ENCODE measurements at places on chromosomes 5 and 9.

DNA sequence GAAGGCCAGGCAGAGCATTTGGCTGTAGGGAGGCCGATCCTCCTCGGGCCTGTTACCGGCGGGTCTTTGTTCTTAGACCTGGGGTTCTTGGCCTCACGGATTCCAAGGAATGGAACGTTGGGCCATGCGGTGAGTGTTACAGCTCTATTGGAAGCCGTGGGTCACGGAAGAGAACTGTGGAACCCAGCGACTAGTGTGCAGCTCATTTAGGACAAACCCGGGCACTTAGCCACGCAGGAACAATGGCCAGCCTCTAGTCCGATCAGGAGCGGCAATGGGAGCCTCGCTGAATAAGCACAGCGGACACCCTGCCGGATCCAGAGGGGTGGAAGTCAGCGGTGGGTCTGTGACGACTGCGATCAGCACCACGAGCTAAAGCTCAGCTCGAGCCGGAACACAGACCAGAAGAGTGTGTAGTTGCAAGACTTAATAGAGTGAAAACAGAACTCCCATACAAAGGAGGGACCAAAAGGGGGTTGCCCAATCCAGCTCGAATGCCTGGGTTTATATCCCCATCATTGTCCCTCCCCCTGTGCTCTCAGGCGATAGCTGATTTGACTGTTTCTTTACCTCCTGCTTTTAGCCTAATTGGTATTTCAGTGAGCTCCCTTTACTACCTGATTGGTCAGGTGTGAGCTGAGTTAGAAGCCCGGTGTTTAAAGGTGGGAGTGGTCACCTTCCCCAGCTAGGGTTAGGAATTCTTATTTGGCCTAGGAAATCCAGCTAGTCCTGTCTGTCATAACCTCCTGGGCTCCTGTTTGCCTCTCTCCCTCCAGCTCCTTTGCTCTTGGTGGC, 53.7 kb upstream of the RPL26L1 start:
- no peak for DNase-seq

DNA sequence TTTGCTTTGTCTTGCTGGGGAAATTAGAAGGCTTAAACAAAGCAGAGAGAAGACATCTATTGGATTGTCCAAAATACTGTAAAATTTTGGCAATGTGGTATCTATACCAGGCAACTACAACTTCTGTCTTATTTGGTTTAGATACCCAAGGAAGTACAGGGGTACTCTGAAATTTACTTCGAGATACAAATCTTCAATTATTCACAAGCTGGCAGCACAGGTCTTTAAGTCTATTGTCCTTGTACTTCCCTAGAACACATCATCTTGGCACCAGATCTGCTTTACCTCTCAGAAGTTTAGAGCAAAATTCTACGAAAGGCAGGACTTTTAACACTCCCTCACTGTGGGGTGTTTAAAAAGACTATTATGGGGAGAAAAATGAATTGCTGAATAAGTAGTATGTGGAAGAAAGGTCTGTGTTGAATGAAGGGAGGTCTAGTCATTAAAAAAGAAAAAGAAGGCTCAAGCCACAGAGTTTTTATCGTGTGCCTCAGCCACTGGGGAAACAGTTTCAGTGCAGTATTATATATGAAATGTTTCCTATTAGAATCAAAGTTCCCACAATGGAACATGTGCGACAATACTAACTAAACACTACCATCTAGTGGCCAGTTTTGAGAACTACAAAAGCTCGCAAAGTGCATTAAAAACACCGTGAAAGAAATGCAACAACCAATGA, 93.7 kb downstream of the PDE4D start:
- no peak for DNase-seq

DNA sequence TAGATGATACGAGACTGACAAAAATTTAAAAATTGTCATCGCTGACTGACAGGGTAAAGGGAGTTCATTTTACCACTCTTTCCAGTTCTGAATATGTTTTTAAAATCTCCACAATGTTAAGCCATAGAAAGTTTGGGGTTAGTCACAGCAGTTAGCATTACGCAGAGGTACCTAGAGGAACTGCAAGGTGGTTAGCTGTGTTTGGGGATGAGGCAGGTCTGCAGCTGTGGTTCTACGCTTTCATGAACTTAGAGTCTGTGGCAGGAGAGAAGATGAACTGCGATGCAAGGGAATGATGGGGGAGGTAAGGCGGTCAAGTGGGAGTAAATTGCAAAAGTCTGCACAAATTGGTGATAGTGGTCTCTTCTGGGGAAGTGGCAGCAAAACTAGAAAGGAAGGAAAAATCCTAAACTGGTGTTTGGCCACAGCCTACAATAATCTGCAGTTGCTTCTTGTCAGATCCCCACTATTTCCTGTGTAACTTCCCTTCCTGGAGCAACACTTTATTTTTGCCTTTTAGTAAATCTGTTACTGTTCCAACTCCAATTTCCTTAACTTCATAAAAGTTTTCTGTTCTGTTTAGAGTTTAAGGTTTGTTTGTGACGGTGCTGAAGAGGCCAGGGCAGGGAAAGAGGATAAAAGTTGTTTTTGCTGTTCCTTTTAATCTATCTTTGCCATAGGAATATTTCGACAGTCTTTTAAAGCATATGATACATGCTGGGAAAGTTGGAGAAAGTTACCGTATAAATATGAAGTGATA, 38.6 kb upstream of the SNX2 start:
- DNase-seq, result no peak

DNA sequence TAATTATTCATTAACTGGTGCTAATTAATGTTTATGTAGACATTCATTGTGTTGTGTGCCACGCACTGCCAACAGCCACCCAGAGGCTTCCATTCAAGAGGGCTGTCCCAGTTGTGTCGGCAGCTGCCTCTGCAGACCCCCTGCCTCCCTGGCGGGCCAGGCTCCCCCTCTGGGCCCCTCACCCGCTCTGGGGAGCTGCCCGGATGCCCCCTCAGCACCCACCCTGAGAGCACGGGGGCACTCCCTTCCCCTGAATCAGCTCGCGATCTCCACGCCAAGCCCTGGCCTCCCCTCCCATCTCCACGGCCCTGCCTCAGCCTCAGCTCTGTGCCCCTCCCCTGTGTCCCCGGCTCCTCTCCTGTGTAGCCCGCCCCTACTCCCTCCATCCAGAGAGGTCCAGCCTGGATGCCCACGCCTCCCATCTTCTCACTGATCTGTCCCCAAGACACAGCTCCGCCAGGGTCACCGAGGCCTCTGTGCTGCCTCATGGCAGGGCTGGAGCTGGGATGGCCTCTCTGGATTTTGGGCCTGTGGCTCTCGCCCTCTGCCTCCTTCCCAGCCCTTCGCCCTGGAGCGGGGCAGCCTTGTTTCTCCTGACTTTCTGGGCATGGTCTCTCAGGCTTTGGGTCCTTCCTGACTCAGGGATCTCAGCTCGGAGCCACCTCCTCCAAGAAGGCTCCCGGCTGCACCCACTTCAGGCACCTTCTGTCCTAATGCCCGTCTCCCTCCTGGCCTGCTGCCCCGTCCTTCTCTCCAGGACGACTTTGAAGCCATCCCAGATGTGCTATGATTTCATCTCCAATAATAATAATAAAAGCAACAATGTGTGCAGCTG, 16.0 kb upstream of the SLC9A3 start:
- no peak for DNase-seq

DNA sequence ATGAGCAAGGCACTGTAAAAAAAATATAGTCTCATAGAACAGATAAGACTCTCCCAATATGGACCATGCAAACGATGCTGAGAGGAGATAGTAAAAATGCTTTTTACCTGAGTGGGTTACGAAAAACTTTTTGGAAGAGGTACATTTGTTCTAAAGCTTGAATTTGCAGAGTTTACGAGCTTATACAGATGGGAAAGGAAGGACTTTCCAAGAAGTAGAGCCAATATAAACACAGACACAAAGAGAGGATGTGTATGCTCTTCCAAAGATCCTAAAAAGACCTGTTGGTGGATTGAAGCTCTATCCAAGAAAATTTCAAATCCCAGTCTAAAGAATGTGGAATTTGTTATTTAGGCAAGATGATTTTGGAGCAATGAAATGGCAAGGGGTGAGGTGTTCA, 127.1 kb upstream of the SLCO6A1 start:
- no peak for DNase-seq

- no peak for DNase-seq
Observed at GRCh38 chr5:119067450-119067849, 3.4 kb upstream of the DMXL1 start.

DNA sequence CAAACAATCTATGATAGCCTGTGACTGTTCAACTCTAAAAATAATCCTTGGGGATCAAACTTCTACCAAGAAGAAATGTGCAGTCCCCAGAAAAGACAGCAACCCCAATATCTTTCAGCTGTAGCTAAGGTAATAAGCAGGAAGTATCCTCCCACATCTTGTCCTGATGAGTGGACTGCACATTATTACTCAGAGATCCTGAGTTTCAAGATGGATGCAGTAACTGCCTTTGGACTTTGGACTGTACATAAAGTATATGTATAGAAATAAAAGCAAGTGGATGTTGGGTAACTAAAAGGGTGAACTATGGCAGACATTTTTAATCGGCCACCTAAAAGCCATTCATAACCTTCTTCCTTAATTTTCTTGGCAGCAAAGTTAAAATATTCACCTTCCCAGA, 45.1 kb downstream of the SMIM23 start:
- no peak for DNase-seq

DNA sequence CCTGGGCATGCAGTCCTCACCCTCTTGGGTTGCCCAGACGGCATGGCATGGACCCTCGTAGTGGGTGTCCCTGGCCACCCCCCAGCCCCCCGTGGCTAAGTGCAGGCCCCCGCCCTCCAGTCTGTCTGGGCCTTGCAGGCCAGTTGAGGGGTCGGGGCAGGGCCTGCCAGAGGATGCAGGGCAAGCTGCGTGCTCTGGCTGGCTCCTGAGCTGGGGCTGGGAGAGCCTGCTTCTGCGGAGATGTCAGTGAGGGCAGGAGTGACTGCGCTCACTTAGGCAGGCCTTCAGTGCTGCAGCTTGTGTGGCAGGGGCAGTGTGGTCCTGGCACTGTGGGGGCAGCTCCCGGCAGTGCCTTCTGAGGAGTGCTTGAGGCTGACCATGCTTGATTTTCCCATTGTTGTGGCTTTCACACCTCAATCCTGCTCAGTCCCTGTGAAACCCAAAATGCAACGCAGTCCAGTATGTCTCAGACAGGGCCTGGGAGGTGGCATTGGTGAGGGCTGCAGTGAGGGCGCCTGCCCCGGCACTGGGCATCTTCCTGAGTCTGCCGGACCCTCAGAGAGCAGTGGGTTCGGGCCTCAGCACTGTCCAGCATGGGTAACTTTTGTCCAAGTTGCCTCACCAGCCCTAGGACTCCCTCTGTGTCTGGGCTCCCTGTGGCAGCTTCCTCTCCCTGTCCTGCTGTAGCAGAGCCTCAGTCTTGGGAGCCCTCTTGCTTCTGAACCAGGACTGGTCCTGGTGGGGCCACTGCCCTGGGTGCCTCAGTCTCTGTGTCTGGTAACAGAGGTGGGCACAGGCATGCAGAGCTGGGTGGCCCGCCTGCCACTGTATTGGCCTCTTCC, 93.0 kb downstream of the PHF2 start:
- peak; percentile 6 for DNase-seq

DNA sequence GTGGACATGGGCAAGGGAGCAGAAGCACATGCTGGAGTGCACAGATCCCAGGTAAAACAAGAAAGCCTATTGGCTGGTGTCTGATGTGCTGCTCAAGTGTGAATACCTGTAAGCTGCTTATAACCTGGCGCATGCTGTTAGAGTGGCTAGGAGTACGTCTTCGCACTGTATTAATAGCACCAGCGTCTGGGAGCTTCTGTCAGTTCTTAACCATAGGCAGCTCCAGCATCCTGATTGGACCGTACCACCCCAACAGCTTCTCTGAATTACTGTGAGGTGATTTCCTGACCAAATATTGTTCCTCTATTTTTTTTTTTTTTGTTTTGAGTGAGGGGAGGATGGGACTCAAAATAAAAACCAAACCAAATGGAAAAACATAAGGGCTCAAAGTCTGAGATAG, 987.6 kb downstream of the PTPRD start:
- DNase-seq, result no peak

Measured in progenitor cell of endocrine pancreas (in vitro differentiated cells).